ENCODE measurements at places on chromosomes 7 and 10.
A peak's percentile ranks its signal among the peaks of the same experiment; 100 is the strongest.

- no peak for DNase-seq
These were observed 56.5 kb upstream of the EFCAB10 start for GRCh38 chr7:105637755-105638154.

GRCh38 chr7:84372712-84373111, 178.1 kb upstream of the SEMA3A start:
- no peak for DNase-seq

GRCh38 chr7:155353256-155353897, 55.7 kb downstream of the INSIG1 start:
- DNase-seq: no peak

DNA sequence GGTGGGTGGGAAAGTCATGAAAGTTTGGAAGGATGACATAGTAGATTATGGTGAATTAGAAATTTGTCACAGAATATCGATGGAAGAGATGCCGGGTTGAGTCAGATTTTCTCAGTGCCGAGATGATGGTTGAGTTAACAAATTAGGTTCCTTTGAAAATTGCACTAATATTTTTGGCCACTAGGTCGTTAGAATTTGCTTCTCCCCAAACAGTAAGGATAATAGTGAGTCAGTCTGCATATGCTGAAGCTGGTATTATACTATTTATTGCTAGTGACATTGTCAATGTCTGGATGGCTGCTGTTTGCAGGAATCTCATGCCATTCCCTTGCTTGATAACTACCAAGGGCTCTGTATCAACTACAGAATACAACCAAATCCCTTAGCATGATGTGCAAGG, 37.7 kb upstream of the MINDY3 start:
- DNase-seq: peak; percentile 48

DNA sequence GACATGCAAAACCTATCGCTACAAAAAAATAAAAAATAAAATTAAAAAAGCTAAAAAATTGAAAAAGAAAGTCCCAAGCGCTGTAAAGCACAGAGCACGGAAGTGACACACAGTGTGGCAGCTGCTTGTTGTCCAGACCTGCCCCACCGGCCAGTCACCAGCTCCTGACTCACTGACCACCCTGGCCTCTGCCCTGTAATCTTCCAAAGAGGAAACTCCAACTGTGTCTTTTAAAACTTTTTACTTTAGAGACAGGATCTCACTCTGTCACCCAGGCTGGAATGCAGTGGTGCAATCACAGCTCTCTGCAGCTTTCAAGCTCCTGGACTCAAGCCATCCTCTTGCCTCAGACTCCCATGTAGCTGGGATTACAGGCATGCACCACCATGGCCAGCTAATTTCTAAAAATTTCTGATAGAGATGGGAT, 23.6 kb downstream of the GNA12 start:
- DNase-seq: peak; percentile 85

DNA sequence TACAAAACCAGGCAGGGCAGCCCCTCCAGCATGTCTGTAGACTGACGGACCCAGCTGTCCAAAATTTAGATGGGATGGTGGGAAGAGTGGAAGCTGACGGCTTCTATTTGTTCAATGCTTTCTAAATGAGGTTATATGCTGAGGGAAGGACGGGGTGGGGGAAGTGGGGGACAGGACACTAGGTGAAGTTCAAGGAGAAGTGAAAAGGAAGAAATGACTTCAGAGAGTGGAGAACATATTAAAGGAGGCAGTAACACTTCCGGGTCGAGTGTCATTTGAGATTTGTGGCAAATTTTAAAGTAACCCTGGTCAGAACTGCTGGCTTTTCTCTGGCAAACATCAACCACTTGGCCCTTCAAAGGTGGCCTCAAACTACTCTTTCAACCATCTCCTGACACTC, 9.4 kb downstream of the PIP4K2A start:
- DNase-seq: no peak

DNA sequence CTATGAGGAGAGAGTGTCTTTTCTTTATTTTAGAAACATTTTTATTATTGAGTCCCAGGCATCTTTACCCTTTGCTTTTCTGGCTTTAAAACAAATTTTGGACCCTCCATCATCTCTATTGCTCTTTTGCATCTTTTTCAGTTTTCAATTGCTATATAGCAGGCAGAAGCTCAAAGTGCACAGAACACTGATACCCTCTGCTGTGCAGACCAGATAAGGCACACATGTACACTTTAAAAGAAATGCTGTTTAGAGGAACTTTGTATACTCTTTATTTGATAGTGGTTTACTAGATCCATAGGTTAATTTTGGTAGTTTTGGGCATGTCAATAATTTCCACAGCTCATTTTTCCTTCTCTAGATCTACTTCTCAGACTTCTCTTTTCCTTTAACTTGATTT, 324.2 kb downstream of the SH2D4B start:
- DNase-seq: no peak

GRCh38 chr10:84845628-84846261, 517.4 kb downstream of the CCSER2 start:
- DNase-seq: no peak

DNA sequence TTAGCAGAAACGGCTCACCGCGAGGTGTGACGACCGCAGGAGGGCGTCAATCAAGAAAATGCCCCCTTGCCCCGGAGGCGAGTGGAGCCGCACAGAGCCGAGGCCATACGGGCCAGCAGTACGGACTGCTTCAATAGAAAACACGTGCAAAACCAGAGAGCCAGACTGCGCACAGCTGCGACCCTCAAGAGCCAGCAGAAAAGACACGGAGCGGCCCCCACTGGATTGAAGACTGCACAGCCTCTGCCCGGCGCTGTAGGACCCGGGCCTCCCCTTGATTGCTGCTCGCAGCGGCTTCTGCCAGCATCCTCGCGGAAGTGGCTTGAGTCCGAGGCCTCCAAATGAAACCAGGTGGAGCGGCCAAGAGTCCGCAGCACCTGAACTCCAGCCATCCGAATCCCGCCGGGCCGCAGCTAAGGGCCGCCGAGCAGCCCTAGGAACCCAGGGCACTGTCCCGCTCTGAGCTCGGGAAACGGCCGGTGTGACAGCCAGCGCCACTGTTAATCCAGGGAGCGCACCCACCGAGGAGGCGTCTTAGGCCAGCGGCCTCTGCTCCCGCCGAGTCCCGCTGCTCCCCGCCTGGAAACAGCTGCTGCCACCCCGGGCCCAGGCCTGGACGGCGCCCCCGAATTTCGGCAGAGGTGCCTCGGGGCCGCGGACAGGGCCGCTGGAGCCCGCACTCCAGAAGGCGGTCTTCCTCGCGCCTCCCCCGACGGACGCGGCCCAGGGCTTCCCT, 660 bp upstream of the HHEX start:
- no peak for DNase-seq

- no peak for DNase-seq
These were observed 282.1 kb downstream of the CXCL12 start for GRCh38 chr10:44102726-44103255.

DNA sequence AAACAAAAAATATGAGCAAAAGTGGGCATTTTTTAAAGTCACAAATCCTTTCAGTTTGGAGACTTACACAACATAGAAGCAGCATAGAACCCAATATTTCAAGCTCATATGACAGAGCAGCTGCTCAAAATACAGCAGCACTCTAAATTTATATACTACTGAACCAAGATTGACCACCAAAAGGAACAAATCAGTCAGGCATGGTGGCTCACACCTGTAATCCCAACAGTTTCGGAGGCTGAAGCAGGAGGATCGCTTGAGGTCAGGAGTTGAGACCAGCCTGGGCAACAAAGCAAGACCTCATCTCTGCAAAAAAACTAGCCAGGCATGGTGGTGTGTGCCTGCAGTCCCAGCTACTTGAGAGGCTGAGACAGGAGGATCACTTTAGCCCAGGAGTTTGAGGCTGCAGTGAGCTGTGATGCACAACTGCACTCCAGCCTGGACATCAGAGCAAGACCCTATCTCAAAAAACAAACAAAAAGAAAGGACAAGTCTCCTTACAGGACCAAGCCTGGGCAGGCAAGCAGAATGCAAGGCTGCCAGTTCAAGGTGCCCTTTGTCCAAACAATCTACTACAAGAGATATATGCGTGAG, 40.0 kb downstream of the PARD3 start:
- DNase-seq: no peak

- DNase-seq: no peak
These were observed 1.6 kb upstream of the ANKRD2 start for GRCh38 chr10:97570789-97571471.

GRCh38 chr10:73879296-73880173, 5.2 kb upstream of the CAMK2G start:
- peak; percentile 80 for DNase-seq

DNA sequence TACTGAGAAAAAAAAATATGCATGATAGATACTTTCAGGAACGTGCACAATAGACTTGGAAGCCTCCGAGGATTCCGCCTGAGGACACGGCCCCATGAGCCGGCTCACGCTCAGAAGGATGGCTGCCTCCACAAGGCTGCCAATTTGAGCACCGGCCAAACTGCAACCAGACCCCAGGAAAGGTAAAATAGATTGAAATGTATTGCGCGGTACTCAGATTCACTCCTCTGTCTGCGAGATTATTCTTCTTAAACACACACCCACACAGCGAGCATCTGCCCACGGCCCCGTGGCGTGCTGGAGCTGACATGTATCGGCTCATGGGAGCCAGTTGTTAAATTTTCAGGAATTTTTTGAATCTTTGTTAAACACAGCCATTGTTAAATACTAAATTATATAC, 653.2 kb upstream of the MKI67 start:
- DNase-seq: no peak

GRCh38 chr7:17058568-17058967, 176.8 kb upstream of the AGR3 start:
- DNase-seq: peak; percentile 19

GRCh38 chr7:95897557-95898251, 125.3 kb downstream of the DYNC1I1 start:
- DNase-seq: no peak

DNA sequence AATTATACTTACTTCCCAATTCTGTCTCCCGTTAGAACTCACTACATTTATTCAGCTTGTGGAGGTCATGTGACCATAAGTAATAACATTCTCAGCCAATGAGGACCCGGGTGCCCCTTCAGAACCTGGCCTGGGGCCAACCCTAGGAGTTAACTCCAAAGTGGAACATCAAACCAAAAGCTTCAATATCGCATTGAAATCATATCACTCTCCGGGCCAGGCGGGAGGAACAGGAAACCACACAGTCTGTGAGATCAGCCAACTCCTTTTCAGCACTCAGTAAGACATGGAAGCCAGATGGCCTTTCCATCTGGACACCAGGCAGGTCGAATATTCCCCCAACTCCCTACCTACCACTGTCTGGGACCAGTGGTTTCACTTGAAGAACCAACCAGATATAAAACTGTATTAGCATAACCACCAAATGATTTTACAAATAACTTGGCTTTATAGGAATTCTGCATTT, 5.5 kb downstream of the CREB3L2 start:
- DNase-seq: peak; percentile 32

- DNase-seq: no peak
These were observed 27.3 kb upstream of the PLXDC2 start for GRCh38 chr10:19788902-19789301.

DNA sequence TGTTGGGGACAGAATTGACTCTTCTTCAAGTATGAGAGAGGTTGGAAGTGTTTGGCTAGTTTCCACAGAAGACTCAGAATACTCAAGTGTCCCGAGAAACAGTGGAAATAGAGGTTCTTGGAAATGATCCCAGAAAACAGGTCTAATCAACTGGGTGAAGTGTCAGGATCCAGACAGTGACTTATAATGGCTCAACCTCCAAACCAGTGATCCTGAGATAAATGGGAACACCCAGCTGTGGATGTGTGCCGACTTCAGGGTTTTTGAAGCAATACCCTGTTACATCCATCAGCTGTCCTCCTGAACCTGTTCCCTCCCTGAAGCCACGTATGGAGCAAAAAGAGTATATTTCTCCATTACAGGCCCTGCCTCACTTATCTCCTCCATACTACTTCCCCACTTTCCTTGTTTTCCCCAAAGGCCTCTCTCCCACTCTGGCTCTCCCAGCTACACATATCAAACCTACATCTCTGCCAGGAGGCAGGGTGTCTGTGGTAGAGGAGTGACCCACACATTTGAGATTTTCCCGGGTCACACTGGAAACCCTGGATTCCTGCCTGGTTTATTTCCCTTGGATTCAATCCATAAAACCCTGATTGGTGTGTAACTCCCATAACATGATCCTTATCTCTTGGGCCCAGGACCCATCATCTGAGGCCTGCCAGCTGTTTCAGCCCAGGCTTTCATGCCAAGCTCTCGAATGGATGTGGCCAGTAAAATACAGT, 17.6 kb upstream of the ELOVL3 start:
- no peak for DNase-seq

GRCh38 chr7:55178863-55179773, 160.3 kb downstream of the EGFR start:
- DNase-seq: no peak

DNA sequence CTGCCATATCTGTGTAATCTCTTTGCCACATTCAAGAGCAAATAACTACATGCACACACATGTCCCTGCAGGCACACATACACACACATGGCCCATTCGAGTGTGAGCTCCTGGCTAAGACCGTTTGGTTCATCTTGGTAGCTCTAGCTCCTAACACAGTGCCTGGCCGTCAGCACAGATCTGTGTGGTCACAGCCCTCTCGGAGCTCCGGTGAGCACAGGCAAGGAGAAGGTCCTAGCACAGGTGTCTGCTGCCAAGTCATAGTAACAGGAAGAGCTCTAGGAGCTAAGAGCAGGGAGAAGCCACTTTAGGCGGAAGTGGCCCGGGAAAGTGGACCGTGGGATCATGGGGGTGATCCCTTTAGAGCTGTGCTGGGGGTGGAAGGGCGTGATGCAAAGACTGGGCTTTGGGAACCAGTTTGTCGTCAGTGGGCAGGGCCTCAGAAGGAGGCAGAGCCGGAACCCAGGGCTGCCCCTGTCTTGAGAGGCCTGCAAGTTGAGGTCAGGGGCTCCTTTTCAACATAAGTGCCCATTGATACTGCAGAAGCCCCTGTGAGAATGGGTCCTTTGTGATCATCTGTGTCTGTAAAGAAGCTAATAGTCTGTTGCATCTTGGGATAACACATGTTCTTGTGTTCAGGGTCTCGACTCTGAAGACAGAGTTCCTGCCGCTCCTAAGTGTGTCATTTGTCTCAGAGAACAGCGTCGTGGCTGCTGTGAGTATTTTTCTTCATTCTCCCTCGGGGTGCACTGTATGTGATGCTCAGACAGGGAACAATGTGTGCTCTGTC, 16.6 kb upstream of the ARPC1B start:
- no peak for DNase-seq

- DNase-seq: peak; percentile 37
These were observed 63.4 kb upstream of the POT1 start for GRCh38 chr7:124992851-124993562.

DNA sequence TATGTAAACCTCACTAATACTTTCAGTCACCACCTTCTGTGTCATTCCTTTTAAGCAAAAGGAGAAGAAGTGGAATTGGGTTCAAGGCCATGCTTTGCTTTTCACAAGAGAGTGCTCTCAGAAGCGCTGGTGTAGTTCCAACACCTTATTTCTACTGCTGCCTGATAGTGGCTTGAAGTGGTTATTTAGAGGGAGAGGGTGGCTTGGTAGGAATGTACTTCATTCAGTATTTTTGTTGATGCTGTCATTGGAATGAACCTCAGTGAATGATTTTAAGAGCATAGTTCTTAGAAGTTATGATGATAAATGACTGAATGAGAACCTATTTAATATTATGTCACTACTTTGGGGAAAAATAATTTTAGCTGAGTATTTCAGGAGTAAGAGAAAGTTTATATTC, 396.7 kb downstream of the EXOC4 start:
- no peak for DNase-seq
